WERI-Rb-1 (cell line): ENCODE measurements at places on chromosomes 1 and 21.

- no peak for DNase-seq
Observed at GRCh38 chr1:185439727-185440415, 122.8 kb upstream of the IVNS1ABP start.

GRCh38 chr1:31410871-31411270 lies 2.1 kb upstream of the SERINC2 start:
- no peak for DNase-seq

GRCh38 chr1:229657993-229658755 lies 32.1 kb downstream of the URB2 start:
- DNase-seq = no peak

- DNase-seq = no peak
Observed at GRCh38 chr1:99527078-99527477, 118.8 kb upstream of the PALMD start.

GRCh38 chr1:33905241-33905640 lies 41.4 kb downstream of the HMGB4 start:
- DNase-seq = no peak

GRCh38 chr1:113976609-113977278 lies 2.5 kb upstream of the OLFML3 start:
- peak; percentile 71 for DNase-seq

- DNase-seq = no peak
Observed at GRCh38 chr21:16534408-16535101, 804.8 kb downstream of the USP25 start.

DNA sequence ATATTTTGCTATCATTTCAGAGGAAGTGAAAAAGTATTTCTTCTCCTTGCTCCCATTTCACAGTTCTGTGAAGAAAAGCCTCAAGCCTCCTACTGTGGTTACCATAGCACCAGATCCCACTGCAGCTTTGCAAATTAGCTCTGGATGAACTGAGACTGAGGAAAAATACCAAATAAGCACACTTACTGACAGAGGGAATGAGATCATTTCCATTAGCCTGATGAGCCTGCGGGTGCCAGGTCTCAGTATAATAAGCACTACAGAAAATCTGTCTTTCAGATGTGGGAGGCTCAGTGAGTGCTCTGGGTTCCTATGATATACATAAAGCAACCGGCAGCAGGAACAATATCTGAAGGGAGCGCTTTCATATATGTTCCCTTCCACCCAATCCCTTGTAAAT lies 21.4 kb downstream of the XKR8 start:
- peak; percentile 66 for DNase-seq
